ENCODE measurements at places on chromosomes 1 and 21.
A peak's percentile ranks its signal among the peaks of the same experiment; 100 is the strongest.

GRCh38 chr1:36134031-36134430, 9.0 kb upstream of the COL8A2 start:
- peaks cover 27% of the 10 kb centered on the region for H3K36me3 ChIP-seq
- no peak overlapping the region for H3K27ac ChIP-seq
- DNase-seq = no peak
- no peaks in the 10 kb centered on the region for H3K4me1 ChIP-seq

- no peaks in the 10 kb centered on the region for H3K36me3 ChIP-seq
- DNase-seq = no peak
- H3K27ac ChIP-seq = no peak overlapping the region
- H3K27me3 ChIP-seq = no peaks in the 10 kb centered on the region
- no peak overlapping the region for H3K4me3 ChIP-seq
These were observed 105.2 kb downstream of the TLR5 start for GRCh38 chr1:223037845-223038244.

GRCh38 chr1:115469703-115470476, 131.8 kb upstream of the NGF start:
- no peak overlapping the region for H3K27ac ChIP-seq
- no peaks in the 10 kb centered on the region for H3K4me1 ChIP-seq
- no peaks in the 10 kb centered on the region for H3K36me3 ChIP-seq
- DNase-seq = peak; percentile 20
- H3K27me3 ChIP-seq = peaks cover 6% of the 10 kb centered on the region
- no peak overlapping the region for H3K4me3 ChIP-seq

GRCh38 chr1:46362158-46362557, 21.6 kb downstream of the NSUN4 start:
- DNase-seq = no peak
- no peaks in the 10 kb centered on the region for H3K4me1 ChIP-seq
- H3K27ac ChIP-seq = no peak overlapping the region
- H3K4me3 ChIP-seq = no peak overlapping the region
- no peaks in the 10 kb centered on the region for H3K27me3 ChIP-seq
- H3K36me3 ChIP-seq = peaks cover 65% of the 10 kb centered on the region

- no peaks in the 10 kb centered on the region for H3K4me1 ChIP-seq
- no peak overlapping the region for H3K4me3 ChIP-seq
- no peak overlapping the region for H3K27ac ChIP-seq
- DNase-seq = no peak
- no peaks in the 10 kb centered on the region for H3K27me3 ChIP-seq
- H3K36me3 ChIP-seq = peaks cover 94% of the 10 kb centered on the region
These were observed 9.5 kb downstream of the PSMB4 start for GRCh38 chr1:151408891-151409290.

DNA sequence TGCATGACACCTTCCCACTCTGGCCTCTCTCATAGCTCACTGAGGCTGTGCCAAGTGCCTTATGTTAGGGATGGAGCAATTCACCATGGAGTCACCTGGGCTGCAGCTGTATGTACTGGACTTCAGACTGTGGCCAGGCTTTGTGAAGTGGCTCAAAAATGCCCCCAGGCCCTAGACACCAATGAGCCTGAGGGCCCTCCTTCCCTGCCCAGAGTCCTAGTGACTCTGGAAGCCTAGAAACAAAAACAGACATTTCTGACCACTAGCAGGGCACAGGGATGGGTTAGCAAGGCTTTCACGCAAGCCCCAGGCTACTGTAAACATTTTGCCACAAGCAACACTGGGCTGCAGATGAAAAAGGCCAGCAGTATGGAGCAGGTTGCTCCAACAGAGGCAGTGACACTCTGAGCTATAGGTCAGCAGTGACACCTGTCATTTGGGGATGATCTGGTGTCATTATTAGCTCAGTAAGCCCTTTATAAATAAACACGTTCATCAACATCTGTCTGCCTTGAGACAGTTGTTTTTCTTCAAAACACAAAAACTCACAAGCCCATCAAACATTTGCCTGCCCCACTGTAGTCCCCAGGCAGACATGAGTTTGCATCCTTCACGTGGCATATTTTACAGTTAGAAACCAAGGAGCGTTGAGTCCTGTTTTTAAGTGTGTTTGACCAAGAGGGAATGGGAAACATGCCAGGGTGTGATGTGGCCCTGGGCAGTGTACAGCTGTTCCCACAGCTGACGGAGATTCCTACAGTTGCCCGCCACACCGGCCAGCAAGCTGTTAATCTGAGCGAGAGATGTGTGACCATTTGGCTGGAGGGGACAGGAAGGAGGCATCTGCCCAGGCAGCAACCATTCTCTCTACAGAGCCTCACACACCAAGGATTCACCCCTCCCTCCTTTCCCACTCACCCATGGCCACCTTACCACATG, 66.8 kb downstream of the KCNN3 start:
- peaks cover 14% of the 10 kb centered on the region for H3K27me3 ChIP-seq
- no peaks in the 10 kb centered on the region for H3K36me3 ChIP-seq
- H3K4me3 ChIP-seq = no peak overlapping the region
- DNase-seq = no peak
- H3K27ac ChIP-seq = no peak overlapping the region

DNA sequence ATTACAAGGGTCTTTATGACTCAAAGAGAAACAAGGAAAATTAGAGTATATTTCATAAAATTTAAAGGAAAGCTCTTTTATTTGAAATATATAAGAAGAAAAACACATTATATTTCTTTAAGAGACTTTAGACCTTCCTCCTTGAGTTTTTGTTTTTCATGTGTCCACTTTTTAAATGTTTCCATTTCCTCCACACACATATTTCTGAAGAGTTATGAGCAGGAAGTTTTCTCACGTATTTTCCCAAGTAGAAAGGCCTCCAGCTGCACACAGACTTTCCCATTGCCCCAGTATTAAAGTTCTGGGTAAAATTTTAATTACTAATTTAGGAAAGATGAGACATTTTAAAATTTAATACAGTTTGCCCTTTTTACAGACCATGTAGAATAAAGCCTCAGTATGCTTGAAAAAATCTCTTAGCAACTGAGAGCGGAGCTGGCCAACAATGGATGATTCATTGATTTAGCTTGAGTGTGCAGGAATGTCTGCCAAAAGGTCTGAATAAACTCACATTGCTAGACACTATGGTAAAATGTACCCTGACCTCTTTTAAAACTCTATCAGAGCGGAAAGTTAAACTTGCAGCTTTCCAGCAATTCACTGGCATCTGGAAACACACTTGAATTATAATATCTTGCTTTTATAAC, 57.9 kb downstream of the DDAH1 start:
- no peak for DNase-seq
- H3K27ac ChIP-seq = no peak overlapping the region
- H3K27me3 ChIP-seq = no peaks in the 10 kb centered on the region
- H3K36me3 ChIP-seq = no peaks in the 10 kb centered on the region
- no peaks in the 10 kb centered on the region for H3K4me1 ChIP-seq
- no peak overlapping the region for H3K4me3 ChIP-seq

GRCh38 chr1:162150112-162150511, 80.6 kb downstream of the NOS1AP start:
- peaks cover 6% of the 10 kb centered on the region for H3K27me3 ChIP-seq
- no peaks in the 10 kb centered on the region for H3K4me1 ChIP-seq
- DNase-seq = no peak

GRCh38 chr1:214213136-214213535, 67.8 kb upstream of the SMYD2 start:
- H3K27ac ChIP-seq = no peak overlapping the region
- no peaks in the 10 kb centered on the region for H3K36me3 ChIP-seq

DNA sequence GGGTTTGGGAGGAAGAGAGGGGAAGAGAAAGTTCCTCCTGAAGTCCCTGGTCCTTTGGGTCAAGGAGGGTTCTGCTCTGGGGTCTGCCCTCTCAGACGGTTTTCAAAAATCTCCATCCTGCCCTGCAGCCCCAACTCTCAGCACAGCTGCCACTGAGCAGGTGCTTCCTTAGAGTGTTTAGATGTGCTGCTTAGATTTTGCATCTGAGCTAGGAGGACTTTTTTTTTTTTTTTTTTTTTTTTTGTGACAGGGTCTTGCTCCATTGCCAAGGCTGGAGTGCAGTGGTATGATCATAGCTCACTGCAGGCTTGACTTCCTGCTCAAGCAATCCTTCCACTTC, 324.9 kb upstream of the POU3F1 start:
- no peak for DNase-seq
- H3K4me3 ChIP-seq = no peak overlapping the region
- no peaks in the 10 kb centered on the region for H3K4me1 ChIP-seq
- peaks cover 4% of the 10 kb centered on the region for H3K27me3 ChIP-seq

GRCh38 chr1:221405146-221405545, 336.7 kb downstream of the DUSP10 start:
- no peaks in the 10 kb centered on the region for H3K36me3 ChIP-seq
- H3K4me1 ChIP-seq = no peaks in the 10 kb centered on the region
- H3K27ac ChIP-seq = no peak overlapping the region

- no peak for DNase-seq
- H3K27me3 ChIP-seq = no peaks in the 10 kb centered on the region
- H3K4me1 ChIP-seq = 0 out of 2 replicates have a peak, but pooled peaks cover 2% of the 10 kb centered on the region
- H3K4me3 ChIP-seq = no peak overlapping the region
- no peak overlapping the region for H3K27ac ChIP-seq
These were observed 110.0 kb downstream of the GLUL start for GRCh38 chr1:182281541-182281940.

DNA sequence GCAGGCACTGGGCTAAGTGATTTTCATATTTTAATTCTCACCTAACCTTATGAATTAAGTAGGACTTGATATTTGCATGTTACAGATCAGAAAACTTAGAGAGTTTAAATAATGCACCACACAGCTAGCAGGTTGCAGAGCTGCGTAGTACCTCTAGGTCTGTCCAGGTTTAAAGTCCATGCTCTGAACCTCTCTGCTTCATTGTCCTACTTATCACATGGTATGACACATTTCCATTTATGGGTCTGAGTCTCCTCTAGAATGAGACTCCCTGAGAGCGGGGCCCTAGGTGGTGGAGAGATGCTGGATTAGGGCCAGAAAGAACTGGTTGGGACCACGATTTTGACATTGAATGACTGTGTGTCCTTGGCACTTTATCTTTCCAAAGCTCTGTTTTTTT, 102.5 kb upstream of the USP24 start:
- no peaks in the 10 kb centered on the region for H3K27me3 ChIP-seq
- DNase-seq = no peak
- H3K4me3 ChIP-seq = no peak overlapping the region

- DNase-seq = no peak
- no peaks in the 10 kb centered on the region for H3K4me1 ChIP-seq
- no peaks in the 10 kb centered on the region for H3K36me3 ChIP-seq
These were observed 16.0 kb downstream of the ZNF697 start for GRCh38 chr1:119632103-119632490.

GRCh38 chr1:185398022-185398421, 81.0 kb upstream of the IVNS1ABP start:
- no peaks in the 10 kb centered on the region for H3K36me3 ChIP-seq
- no peaks in the 10 kb centered on the region for H3K4me1 ChIP-seq
- no peaks in the 10 kb centered on the region for H3K27me3 ChIP-seq
- H3K27ac ChIP-seq = no peak overlapping the region
- no peak overlapping the region for H3K4me3 ChIP-seq

DNA sequence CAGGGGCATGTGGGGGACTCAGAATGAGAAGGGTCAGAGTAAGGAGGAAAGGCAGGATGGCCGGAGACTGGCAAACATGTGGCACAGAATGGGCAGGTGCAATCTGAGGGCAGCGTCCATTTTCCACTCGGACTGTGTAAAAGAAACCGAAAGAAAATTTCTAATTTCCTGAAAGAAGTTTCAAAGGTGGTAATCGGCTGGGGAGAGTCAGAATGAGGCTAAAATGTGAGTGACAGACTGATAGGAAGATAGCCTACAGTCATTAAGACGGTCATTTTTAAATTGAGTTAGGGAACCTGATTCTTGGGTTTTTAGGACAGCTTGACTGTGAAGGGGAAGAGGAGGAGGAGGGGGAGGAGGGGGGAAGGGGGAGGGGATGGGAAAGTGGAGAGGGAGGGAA, 23.6 kb downstream of the COA6 start:
- peaks cover 59% of the 10 kb centered on the region for H3K36me3 ChIP-seq
- no peak for DNase-seq
- H3K4me1 ChIP-seq = peaks cover 16% of the 10 kb centered on the region
- no peaks in the 10 kb centered on the region for H3K27me3 ChIP-seq
- H3K4me3 ChIP-seq = no peak overlapping the region

DNA sequence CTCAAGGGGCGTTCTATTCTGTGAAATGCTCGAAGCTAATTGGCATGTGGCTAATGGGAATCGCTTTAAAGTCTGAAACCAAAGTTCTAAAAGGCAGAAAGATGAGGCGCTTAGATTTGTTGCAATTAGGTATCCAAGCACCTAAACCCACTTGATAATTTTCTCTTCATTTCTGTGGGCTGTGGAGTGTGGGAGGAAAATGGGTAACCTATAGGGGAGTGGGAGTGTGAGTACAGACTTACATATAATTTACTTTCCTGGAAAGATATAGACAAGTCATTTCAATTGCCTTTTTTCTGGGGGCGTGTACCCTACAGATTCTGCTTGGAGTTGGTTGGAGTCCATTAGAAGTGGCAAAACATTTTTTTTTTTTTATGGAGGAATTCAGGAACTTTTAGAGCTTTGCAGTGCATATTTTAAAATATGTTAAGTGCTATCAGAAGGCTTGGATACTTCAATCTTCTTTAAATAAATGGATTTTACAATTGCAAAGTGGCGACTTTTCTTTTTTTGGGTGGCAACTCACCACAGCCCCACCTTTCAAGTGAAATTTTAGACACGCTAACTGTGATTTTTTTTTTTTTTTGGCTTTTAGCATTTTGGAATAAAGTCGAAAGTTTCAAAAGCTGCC, 254.5 kb downstream of the CAMTA1 start:
- DNase-seq = no peak
- H3K27me3 ChIP-seq = peaks cover 5% of the 10 kb centered on the region
- H3K27ac ChIP-seq = no peak overlapping the region
- no peaks in the 10 kb centered on the region for H3K4me1 ChIP-seq
- H3K4me3 ChIP-seq = no peak overlapping the region

DNA sequence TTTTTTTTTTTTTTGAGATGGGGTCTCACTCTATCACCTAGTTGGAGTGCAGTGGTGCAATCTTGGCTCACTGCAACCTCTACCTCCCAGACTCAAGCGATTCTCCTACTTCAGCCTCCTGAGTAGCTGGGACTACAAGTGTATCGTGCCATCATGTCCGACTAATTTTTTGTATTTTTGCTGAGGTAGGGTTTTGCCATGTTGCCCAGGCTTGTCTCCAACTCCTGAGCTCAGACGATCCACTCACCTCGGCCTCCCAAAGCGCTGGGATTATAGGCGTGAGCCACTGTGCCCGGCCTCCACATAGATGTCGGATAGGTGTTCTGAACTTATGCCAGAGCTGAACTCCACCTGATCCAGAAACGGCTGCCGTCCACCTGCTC, 21.1 kb downstream of the PLEKHM2 start:
- no peaks in the 10 kb centered on the region for H3K4me1 ChIP-seq
- no peak overlapping the region for H3K4me3 ChIP-seq
- no peaks in the 10 kb centered on the region for H3K27me3 ChIP-seq
- no peak overlapping the region for H3K27ac ChIP-seq

Measured in DND-41 (cell line).